ENCODE measurements at places on chromosomes 5 and 9.

- no peak for DNase-seq
These were observed 1.3 kb downstream of the MACIR start for GRCh38 chr5:103259705-103260355.

- peak; percentile 7 for DNase-seq
These were observed 923 bp upstream of the ZBTB5 start for GRCh38 chr9:37466037-37466709.

GRCh38 chr5:81606150-81606549 is 144.7 kb downstream of the SSBP2 start:
- DNase-seq: no peak

GRCh38 chr9:78479441-78479840 is 182.5 kb downstream of the PSAT1 start:
- DNase-seq: no peak

GRCh38 chr9:93365427-93366118 is 85.9 kb upstream of the FAM120A start:
- DNase-seq: no peak

- no peak for DNase-seq
These were observed 264.5 kb upstream of the PRR16 start for GRCh38 chr5:120199559-120199958.

GRCh38 chr5:16891033-16891432 is 45.1 kb downstream of the MYO10 start:
- DNase-seq: no peak

- no peak for DNase-seq
These were observed 181.5 kb upstream of the RPS23 start for GRCh38 chr5:82459626-82460025.

All from activated T-cell treated with anti-CD3 and anti-CD28 coated beads for 1 hour (primary cell).